ENCODE measurements at places on chromosomes 12 and 14.

DNA sequence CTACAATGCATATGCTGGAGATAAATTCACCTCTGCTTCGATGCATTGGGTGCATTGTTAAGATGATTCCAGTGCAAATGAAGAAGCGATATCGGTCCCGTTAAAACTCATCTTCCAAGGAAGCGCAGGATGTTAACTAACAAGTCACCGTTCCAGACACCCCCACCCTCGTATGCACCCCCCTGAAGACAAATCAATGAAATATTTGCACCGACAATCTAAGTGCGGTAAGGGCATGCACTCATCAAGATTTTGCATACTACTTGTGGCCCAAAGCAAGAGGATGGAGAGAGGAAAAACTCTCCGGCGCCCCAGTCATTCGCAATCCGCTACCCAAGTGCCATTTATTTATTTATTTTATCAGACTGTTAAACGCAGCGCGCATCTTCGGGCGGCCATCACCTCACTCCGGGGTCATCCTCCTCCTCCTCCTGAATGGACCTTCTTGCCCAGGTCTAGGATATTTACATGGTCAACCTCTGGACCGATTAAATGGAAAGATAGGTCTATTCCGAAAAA lies 1.2 kb downstream of the NOVA1 start:
- no peak for DNase-seq

DNA sequence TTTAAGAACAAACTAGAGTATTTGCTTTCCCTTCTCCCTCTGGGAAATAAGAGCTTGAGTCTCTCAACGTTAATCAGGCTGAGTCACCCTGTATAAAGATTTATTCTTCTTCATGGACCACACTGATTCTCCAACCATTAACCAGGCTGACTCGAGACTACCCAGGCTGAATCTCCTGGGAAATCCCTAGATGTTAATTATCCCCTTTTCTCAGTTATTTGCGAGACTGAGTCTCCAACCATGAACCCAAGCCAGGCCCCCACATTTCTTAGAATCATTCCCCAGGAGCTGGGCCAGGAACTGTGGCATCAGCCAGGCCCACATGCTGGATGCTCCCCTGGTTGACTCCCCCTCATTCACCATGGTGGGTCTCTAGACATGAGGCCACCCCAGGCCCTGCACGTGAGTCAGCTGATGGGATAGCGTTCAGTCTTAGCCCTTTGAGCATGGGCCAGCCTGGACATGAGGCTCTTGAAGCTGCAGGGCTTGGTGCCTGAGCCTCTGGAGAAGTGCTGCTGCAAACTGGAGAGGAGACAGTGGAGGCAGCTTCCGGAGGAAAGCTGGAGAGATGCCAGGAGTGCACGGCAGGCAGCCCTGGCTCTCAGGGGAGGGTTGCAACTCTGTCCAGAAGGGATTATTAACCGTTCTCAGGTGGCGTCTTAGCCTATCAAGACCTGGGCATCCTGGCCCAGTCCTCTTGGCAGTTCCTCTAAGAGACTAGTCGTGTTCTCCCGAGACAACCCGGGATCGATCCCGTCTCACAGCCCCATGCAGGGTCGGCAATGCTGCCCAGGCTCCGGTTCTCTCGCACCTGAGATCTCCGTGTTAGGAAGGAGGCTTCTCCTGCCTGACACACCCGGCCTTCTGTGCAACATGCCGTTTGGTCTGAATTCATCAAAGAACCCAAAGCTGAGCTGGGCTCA lies 296.6 kb downstream of the ADGRD1 start:
- DNase-seq = no peak

GRCh38 chr12:28027328-28027727 lies 54.8 kb upstream of the PTHLH start:
- no peak for DNase-seq

DNA sequence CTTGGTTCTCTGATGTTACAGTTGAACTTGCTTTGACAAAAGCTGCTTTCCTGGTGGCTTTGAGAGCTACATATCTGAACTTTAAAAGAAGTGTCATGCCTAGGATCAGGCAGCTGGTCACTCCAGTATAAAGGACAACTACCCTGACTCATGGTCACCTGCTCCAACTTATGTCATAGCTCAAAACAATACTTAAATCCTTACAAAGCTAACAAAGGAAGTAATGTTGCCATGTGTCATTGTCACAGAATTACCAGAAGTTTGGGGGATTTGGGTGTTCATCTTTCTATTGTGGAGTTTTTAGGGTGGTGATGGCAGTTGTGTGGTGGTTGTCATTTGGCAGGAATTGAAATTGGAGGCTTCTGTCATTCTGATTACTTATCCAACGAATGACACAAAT lies 1.8 kb upstream of the TCP11L2 start:
- DNase-seq = no peak

DNA sequence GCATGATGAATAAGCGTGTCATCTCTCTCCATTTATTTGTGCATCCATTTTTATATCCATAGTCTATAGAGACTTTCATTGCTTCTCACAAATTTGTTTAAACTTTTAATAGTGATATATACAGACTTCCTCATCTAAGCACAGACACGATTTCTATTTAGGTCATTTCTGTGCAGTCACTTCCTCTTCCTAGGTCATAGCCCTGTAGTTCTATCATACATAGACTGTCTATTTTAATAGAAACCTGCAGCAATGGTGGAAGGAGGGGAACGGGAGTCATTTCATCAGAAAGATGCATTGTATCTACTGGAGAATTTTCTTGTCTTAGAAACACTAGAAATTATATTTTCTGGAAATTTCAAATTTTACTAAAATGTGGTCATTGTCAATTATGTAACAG lies 133.4 kb upstream of the FGD4 start:
- DNase-seq = no peak

GRCh38 chr12:91249518-91250272 lies 67.1 kb upstream of the DCN start:
- DNase-seq = peak; percentile 72

GRCh38 chr12:14394317-14395073 lies 29.0 kb downstream of the ATF7IP start:
- peak; percentile 13 for DNase-seq

- no peak for DNase-seq
These were observed 24.0 kb downstream of the KLRK1 start for GRCh38 chr12:10365696-10366405.

GRCh38 chr14:88129306-88130056 lies 124.5 kb downstream of the GPR65 start:
- no peak for DNase-seq

GRCh38 chr12:113880988-113881962 lies 84.8 kb downstream of the RBM19 start:
- no peak for DNase-seq

DNA sequence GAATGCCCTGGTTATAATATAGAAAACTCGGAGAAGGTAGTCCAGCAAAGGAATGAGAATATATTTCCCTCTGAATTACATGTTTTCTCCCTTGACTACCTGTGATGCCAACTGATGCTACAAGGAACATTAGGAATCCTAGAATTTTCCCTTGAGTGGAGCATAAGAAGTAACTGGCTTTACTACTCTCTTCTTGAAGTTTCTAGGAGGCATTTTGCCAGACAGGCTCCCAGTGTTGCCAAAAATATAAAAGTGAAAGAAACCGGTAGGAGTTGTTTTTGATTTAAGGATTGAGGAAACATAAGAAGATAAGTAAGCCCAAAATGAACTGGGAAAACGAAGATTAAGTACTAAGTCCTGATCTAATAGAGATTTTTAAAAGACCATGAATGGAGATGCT lies 693.4 kb downstream of the NOVA1 start:
- no peak for DNase-seq

DNA sequence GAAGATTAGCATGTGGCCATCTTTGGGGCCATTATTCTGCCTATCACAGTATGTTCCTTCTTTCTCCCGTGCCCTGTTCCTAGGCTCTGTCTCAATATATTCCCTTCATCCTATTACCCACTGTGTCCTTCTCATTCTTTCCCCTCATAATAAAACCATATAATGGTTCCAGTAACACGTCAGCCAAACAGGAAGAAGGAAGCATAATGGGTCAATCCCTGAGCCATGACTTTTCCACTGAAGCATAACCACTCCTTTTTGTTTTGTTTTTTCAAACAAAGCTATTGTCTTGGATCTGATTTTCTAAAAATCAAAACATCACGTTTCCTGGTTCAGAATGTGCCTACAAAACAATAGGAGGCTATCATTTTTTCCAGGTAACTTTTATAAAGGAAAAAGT lies 21.3 kb upstream of the RHOJ start:
- DNase-seq = no peak

DNA sequence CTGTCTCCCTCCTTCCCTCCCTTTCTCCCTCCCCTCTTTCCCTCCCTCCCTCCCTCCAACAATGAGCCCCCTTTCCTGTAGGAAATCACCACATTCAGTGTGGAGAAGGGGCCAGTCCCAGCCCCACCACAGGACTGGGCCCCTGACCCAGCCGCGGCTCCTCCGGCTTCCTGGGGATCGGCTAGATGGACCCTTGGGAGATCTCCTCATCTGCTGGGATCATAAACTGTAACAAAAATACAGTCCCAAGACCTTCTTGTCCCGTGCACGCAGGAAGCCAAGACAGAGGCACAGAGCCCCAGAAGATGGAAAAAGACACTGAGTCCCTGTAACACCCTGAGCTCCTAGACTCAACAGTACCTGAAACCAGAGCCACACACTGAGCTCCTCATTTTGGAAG lies 23.9 kb downstream of the DIO3 start:
- DNase-seq = no peak

- DNase-seq = no peak
These were observed 490.9 kb downstream of the FLRT2 start for GRCh38 chr14:86020841-86021240.

DNA sequence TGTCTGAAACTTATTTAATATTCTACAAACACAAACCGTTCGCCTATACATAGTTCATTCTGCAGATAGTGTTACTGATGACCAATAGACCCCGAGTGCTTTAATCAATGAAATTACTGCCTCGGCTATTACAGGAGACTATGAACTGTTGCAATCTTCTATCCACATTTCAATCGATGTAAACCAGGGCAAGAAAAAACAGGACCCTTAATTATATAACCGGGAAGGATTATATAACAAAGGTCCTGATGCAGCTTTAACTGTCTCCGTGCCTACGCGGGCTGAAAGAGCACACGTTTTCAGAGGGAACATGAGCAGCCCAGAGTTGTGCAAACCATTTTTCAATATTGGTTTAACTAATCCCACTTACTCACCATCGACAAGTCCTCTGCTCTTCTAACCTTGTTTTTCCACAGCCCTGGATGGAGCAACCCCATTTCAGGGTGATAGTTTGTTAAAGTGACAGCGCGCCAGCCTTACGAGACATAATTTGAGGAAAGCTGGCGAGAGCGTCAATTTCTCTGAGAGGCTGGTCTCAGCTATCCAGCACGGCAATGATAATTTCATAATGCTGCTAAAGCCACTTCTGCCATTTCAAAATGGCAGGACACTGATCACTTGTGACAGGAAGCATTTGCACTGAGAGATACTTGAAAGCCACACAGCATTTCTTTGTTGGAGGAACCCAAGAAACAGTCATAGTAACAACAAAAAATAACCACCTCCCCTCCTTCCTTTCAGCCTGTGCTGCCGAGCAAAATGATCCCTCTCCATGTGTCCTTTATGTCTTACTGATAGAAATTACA lies 184.6 kb downstream of the FOXN3 start:
- DNase-seq = no peak

- no peak for DNase-seq
These were observed 50.7 kb downstream of the DIP2B start for GRCh38 chr12:50555471-50555885.

DNA sequence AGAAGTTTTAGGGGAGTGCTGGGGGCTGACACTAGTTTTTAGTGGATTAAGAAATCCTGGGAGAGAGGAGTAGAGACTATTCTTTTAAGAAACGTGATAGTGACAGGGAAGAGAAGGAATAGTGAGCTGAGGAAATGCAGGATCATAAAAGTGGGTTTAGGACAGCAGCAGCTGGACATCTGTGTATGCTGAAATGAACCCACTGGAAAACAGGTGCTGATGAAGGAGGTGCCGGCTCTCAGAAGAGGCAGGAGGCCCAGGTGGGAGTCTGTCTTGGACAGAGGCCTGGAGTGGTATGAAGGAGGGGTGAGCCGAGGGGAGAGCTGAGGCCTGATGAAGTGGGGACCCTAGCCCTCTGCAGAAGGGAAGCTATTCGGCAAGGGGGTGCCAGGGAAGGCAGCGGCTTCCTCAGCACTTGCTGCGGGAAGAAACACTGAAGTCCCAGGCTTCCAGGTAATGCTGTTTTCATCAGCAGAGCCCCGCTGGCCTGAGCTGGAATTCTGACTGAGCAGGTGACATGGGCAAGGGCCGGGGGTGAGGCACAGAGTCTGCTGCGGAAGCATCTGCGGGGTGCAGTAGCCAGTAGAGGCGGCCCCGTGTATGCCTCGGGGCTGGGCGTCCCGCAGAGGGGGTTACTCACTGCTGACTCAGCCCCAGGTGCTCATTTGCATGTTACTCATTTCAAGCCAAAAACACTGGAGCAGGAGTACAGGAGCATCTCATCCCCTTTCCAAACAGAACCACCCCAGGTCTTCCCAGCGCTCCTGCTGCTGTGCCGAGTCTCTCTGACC lies 89.7 kb downstream of the TMCC3 start:
- DNase-seq = no peak

- no peak for DNase-seq
These were observed 33.7 kb upstream of the DLK1 start for GRCh38 chr14:100692859-100693558.

DNA sequence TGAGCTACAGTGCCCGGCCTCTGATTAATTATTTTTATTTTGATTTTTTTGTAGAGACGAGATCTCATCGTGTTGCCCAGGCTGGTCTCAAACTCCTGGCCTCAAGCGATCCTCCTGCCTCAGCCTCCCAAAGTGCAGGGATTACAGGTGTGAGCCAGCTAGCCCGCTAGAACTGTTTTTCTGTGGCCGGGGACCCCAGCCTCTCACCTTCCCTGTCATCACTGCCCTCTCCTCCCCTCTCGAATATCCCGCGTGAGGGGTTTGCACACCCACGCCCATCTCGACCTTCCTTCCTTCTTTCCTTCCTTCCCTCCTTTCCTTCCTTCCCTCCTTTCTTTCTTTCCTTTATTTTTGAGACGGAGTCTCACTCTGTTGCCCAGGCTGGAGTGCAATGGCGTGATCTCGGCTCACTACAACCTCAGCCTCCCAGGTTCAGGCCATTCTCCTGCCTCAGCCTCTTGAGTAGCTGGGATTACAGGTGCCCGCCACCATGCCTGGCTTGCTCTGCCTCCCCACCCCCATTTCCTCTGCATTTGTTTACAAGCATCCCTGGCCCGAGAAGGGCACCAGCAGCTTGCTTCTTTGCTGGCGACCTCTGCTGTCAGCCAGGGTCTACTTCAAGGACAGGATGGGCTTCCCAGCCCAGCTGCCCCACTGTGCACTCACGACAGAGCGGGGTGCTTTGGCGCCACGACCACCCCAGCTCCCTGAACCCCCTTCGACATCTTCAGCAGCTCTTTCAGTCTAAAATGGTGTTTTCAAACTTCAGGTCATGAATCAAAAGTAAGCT lies 4.3 kb upstream of the TRAF3 start:
- no peak for DNase-seq

- DNase-seq = peak; percentile 100
These were observed at the start of gene RPS6KA5 for GRCh38 chr14:91060351-91061055. RPS6KA5 (minus strand) TSS chr14:91060641; CDS start chr14:91060434, 207 bp downstream.

- no peak for DNase-seq
These were observed 58.1 kb downstream of the STAB2 start for GRCh38 chr12:103645202-103645601.
